Psoas muscle (tissue), 8 donors: ENCODE measurements at places on chromosomes 16 and 17. TPM values are rescaled to one million over a fixed set of nuclear protein-coding genes. Genes with fewer than 3 reads are reported as not detected.

GRCh38 chr17:27756467-27757371 is 43.6 kb downstream of the NOS2 start:
- peak; percentile 36 for DNase-seq

DNA sequence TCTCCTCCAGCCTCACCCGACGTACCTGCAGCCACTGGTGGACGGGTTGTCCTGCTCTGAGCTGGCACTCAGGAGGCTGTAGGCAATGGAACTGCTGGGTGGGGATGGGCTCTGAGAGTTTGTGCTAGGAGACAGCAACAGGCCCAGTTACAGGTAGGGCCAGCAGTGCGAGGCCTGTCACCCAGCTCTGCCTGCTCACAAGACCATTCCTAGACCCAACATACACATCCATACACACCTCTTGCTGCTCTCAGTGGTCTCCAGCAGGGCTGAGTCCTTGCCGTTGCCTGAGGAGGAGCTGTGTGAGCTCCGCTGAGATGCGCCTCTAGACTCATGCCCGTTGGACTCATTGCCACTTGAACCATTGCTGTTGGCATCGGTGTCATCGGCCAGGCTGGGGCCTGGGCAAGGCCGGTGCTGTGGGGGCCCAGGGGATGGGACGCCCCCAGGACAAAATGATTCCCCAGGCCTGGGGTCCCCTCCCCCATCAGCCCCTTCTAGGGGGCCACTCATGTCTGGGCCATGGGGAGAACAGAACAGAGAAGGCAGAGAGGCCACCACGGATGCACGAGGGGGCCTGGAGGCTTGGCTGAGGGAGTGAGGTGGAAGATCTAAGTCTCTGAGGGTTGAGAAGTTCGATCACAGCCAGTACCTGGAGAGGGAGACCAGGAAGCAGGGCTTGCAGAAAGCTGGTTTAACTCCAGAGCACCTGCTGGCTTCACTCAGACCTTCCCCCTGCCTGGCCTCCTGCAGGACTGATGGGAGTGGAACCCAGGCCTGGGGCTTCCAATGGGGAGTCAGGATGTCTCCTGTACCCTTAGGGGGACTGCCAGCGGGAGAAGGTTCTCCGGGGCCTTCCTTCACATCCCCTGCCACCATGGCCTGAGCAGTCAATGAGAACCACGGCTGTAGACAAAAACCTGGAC is 1.7 kb downstream of the PER1 start:
- peak; percentile 19 for DNase-seq

- DNase-seq = peak; percentile 23
Observed at GRCh38 chr16:1895068-1895467, 23.1 kb upstream of the MEIOB start.

- no peak for DNase-seq
Observed at GRCh38 chr16:51184702-51185433, 33.8 kb upstream of the SALL1 start.

DNA sequence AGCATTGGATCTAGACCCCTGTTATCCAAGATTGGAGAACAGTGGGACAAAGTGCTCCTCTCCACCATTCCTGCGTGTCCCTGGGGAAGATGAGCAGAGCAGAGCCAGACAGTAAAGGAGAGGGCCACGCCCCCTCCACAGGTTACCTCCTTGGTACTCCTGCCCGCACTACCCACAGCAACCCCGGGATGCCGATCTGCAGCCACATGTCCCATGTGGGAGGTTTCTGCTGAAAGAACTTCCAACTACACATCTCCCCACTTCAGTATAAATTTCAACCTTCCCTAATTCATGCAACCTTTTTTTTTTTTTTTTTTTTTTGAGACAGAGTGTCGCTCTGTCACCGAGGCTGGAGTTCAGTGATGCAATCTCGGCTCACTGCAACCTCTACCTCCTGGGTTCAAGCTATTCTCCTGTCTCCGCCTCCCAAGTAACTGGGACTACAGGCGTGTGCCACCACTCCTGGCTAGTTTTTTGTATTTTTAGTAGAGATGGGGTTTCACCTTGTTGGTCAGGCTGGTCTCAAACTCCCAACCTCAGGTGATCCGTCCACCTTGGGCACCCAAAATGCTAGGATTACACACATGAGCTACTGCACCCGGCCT is 2.3 kb downstream of the RAB37 start:
- DNase-seq = no peak

GRCh38 chr16:19295393-19295792 is 9.9 kb downstream of the CLEC19A start:
- DNase-seq = no peak

Gene TMIGD1
- not detected for polyA plus RNA-seq

DNA sequence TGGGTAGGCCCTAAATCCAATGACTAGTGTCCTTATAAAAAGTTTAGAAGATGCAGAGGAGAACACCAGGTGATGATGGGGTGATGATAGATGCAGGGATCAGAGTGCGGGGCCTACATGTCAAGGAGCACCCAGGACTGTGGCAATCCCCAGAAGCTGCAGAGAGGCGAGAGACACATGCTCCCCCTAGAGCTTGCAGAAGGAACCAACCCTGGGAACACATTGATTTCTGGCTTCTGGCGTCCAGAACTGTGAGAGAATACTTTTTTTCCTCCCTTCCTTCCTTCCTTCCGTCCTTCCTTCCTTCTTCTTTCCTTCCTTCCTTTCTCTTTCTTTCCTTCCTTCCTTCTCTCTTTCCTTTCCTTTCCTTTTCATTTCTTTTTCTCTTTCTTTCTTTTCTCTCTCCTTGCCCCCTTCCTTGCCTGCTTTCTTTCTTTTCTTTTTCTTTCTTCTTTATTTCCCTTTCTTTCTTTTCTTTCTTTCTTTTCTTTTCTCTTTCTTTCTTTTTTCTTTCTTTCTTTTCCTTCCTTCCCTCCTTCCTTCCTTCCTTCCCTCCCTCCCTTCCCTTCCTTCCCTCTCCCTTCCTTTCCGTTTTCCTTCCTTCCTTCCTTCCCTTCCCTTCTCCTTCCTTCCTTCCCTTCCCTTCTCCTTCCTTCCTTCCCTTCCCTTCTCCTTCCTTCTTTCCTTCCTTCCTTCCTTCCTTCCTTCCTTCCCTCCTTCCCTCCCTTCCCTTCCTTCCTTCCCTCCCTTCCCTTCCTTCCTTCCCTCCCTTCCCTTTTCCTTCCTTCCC is 134.3 kb downstream of the HAPSTR1 start:
- DNase-seq = no peak

- peak; percentile 34 for DNase-seq
Observed at GRCh38 chr17:80924807-80925610, 66.6 kb upstream of the CHMP6 start.

Gene ALOX15
- not detected for polyA plus RNA-seq

Gene TBC1D26
- polyA plus RNA-seq = not detected

GRCh38 chr16:1349951-1350350 is 1.7 kb downstream of the TSR3 start:
- no peak for DNase-seq

DNA sequence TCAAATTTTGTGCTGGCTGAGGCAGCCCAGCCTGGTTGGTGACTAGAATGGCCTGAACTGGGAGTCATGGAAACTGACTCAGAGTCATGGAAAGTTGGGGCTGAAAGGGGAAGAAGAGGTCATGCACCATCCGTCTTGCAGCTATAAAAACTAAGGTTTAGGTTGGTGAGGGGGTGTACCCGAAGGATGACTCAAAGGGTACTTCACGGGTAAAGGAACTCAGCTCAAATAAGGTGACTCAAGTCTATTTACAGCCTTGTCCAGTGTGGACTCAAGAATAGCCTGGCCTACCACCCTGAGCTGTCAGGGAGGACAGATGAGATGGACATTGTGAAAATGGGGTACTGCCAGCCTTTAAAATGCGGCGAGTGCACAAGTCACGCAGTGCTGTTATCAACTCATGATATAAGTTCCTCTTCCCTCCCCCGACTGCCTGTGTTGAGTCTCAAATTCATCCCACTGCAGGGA is 18.6 kb downstream of the CD300LB start:
- no peak for DNase-seq

Gene HSD11B2
- 0.11 TPM for polyA plus RNA-seq

DNA sequence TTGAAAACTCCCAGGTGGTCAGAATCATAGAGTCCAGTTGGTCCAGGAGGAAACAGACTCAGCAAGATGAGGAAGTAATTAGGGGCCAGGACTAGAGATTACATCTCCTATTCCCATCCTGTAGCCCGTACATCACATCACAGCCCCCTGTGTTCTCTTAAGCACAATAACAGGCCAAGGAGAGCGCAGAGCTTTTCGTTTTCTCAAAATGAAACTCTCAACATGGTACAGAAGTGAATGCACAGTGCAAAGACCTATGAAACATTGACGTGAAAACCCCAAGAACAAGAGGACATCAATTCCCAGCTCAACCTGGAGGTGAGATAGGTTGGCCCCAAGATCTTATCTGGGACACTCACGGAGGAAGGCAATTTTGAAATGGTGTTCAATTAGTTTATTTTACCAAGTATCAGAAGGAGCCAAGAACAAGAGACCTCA is 9.0 kb downstream of the PIK3R5 start:
- no peak for DNase-seq

DNA sequence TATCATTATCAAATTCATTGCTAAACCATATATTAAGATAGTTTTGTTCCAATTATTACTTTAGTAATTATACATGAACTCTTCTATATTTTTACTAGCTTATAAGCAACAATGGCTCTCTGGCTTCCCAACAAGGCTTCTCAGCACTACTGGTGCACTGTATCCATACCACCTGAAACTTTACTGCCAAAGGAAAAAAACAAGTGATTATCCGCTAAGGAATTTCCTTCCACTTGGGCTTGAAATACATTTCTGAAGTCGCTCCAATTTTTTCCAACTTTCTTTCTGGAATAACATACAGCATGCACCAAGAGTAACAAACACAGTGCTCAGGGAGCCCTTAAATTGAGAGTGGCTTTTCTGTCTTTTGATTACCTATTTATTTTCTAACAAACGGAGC is 2.1 kb downstream of the CSNK2A2 start:
- DNase-seq = no peak

DNA sequence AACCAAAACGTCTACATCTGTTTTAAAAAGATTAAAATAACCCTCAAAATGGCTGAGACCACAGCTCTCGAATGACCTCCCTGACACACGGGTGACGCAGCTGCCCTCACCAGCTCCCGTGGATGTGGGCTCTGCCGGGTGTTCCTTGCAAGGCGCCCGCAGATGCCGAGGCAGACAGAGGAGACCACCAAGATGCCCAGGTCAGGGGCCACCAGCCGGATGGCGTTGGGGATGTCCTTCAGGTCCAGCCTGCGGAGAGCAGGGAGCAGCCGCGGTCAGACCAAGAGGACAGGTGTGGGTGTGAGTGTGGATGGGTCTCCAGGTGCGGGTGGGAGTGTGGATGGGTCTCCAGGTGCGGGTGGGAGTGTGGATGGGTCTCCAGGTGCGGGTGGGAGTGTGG is 35.1 kb downstream of the CTU2 start:
- no peak for DNase-seq
